Stimulated activated CD4-positive, alpha-beta T cell treated with anti-CD3 and anti-CD28 coated beads, Interleukin-2, amount 100 ng/mL, for 48 hours (primary cell): ENCODE measurements at places on chromosomes 13 and 19.

DNA sequence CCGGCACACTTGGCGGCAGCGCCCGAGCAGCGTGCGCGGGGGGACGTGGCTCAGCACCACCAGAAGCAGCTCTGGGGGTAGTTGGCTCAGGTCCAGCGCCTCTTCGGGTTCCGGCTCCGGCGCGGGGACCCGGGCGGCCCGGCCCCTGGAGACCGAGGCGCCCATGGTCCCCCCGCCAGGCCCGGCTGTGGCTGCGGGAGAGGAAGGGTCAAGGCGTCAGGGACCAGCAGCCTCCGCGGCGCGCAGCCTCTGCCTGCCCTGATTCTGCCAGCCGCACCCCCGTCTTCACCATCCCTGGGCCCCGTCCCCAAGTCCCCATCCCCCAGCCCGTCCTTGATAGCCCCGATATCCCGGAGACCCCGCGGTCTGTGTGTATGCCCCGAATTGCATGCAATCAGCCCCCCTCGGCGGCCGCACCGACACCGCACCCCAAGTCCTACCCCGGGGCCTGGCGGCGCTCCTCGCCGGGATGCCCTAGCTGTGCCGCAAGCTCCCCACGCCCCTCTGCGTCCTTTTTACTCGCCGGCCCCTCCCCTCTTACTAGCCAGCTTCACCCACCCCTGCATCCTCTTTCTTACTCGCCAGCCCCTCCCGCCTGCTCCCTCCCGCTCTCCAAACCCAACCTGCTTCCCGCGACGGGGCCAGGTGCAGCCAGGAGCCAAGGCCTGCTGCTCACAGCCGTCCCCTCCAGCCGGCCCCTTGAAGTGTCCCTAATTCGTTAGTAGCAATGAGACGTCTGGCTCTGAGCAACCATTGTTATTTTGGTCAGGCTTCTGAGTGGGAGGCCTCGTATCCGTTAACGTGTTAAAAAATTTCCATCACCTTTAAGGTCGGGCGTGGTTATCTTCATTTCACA is at the start of gene FBXO27:
FBXO27 (minus strand) TSS at position 487 of the 856 bp plus-strand sequence; CDS start at position 165, 322 bp downstream.
- DNase-seq: peak; percentile 6

- no peak for DNase-seq
Measured at GRCh38 chr19:7550987-7551761, 15.7 kb downstream of the PNPLA6 start.

- no peak for DNase-seq
Measured at GRCh38 chr13:29081036-29081435, 260.9 kb downstream of the MTUS2 start.

DNA sequence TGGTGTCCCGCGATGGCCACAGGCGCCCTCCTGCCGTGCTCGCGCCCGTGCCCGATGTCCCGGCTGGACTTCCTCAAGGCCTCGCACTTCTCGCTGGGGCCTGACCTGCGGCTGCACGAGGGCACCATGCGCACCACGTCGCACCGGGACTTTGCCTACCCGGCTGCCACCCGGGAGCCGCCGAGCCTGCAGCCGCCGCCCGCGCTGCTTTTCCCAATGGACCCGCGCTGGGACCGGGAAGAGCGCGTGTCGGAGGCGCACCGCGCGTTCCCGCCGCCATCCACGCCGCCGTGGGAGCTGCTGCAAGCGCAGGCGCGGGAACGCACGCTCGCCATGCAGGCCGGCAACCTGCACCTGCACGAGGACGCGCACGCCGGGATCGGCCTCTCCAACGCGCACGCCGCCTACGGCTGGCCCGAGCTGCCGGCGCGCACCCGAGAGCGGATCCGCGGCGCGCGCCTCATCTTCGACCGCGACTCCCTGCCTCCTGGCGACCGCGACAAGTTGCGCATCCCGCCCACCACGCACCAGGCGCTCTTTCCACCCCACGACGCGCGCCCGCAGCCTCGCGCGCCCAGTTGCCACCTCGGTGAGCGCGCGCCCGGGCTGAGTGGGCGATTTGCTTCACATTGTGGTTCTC is 12.1 kb upstream of the PEX11G start:
- peak; percentile 59 for DNase-seq

- DNase-seq: no peak
Measured at GRCh38 chr13:24500977-24501376, 11.6 kb downstream of the PARP4 start.

DNA sequence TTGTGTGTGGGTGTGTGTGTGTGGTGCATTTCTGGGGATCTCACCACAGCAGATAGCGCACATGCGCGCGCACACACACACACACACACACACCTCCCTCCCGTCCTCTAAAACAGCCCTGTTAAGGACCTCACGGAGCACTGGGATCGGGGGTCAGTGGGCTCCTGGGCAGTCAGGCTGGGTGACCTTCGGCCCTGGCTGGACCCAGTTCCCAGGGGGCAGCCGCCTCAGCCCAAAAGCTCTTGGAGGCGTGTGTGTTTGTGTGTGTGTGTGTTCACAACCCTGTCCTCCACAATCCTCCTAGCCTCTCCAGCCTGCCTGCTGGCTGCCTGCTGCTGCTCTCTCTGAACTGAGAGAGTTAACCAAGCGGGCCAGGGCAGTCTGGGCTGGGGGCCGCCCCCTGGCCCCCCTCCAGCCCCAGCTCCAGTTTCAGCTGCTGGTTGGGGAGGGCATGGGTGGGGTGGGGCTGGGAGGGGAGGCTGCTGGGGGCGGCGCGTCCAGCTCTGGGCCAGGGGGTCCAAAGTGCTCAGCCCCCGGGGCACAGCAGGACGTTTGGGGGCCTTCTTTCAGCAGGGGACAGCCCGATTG is at the start of gene FXYD1:
FXYD1 (plus strand) TSS at position 520 of the 588 bp plus-strand sequence. CDS start 1,256 bp downstream, outside the sequence.
- DNase-seq: no peak

- no peak for DNase-seq
Measured at GRCh38 chr19:42269478-42270345, 660 bp downstream of the CIC start.

- DNase-seq: no peak
Measured at GRCh38 chr13:40679480-40679985, 13.1 kb upstream of the FOXO1 start.

- DNase-seq: no peak
Measured at GRCh38 chr13:26500618-26501320, 56.7 kb upstream of the WASF3 start.

GRCh38 chr13:85663856-85664255 is 135.4 kb downstream of the SLITRK6 start:
- DNase-seq: no peak

DNA sequence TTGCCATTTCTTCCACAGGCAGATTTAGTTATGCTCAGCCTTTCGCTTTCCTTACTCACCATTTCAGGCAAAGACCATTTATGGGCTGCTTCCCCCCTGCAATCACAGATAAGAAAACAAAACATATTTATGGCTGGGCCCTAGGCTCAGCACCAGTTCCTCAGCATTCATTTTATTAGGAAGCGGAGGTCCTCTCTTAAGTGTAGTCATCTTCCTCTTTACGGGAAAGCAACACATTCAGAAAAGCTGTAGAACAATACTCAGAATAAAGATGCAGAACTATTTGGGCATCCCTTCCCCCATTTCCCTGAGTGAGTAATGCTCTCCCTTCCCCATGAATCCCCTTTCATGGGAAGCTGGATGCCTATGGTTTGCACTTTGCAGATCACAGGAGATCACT is 27.9 kb downstream of the FLT1 start:
- no peak for DNase-seq

DNA sequence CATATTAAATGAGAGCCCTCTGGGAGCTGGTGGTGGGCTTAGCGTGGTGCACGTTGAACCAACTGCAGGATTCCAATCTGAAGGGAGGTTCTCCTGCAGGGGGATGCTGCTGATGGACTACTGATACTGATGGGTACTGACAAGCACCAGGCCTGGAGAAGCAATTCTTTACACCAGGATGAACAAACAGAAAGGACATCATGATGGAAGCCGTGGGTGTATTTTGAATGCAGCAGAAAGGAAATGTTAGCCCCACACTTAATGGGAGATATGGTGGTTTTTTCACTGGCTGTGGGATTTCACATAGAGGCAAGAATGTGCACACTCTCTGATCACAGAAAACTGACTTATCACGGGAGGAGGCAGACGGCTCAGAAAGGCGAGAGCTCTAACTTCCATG is 299.7 kb downstream of the TEX29 start:
- no peak for DNase-seq

DNA sequence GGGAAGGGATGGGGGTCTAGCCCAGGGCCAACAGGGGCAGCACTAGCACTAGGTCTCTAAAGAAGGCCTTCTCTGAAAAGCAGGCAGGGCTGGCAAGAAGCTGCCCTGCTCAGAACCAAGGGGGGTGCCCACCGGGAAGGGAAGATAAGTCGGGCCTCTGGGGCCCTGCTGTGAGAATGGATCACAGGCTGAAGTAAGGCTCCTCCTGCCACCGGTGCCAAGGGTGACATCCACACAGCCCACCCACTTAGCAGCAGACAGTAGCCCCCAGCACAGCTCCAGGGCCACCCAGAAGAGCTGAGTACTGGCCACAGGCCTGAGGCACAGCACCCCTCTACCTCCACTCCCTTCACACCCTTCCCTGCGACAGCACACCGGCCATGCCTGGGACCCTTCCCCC is 5.9 kb downstream of the ELL start:
- DNase-seq: no peak
